CD4-positive, CD25-positive, alpha-beta regulatory T cell (primary cell): ENCODE measurements at places on chromosomes 11 and 22.

- no peak for DNase-seq
Measured at GRCh38 chr22:31328544-31328960, 17.6 kb downstream of the PATZ1 start.

DNA sequence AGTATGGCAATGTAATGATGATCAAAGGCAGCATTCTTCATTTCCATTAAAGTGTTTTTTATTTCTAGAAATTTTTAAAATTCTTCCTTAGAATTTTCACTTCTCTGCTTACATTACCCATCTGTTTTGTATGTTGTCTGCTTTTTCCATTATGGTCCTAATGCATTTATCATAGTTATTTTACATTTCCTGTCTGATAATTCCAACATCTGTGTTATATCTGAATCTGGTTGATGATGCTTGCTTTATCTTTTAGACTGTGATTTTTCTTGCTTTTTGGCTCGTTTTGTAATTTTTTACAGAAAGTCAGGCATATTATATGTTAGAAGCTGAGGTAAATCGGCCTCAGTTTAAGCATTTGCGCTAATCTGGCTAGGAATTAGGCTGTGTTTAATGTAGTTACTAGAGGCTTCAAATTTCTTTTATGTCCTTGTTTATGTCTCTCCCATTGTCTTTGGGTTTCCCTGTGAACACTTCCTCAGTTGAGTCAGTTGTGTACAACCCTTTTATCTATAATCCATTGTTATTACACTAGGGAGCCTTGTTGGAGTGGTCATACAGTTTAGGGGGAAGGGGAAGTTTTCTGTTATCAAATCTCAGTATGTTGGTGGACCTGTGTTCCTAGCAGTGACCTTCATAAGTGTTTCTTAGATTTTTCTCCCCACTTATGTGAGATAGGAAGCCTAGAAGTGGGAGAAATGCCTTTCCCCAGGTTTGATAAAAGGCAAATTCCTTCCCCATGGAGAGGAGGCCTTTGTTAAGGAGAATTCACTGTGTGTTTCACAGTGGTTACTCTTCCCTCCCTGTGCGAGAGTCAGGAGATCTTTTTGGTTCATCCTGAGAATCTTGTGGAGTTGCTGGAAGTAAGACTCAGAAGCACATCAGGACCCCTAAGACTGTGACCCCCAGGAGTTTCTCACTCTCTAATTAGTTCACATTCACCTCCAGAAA lies 437.5 kb downstream of the INSC start:
- DNase-seq, result no peak

GRCh38 chr11:65432686-65433582 lies 10.3 kb downstream of the NEAT1 start:
- DNase-seq, result no peak

GRCh38 chr22:20027966-20028854 lies 7.3 kb downstream of the TANGO2 start:
- DNase-seq, result peak; percentile 39

- DNase-seq, result no peak
Measured at GRCh38 chr11:109552376-109552775, 130.4 kb downstream of the C11orf87 start.

DNA sequence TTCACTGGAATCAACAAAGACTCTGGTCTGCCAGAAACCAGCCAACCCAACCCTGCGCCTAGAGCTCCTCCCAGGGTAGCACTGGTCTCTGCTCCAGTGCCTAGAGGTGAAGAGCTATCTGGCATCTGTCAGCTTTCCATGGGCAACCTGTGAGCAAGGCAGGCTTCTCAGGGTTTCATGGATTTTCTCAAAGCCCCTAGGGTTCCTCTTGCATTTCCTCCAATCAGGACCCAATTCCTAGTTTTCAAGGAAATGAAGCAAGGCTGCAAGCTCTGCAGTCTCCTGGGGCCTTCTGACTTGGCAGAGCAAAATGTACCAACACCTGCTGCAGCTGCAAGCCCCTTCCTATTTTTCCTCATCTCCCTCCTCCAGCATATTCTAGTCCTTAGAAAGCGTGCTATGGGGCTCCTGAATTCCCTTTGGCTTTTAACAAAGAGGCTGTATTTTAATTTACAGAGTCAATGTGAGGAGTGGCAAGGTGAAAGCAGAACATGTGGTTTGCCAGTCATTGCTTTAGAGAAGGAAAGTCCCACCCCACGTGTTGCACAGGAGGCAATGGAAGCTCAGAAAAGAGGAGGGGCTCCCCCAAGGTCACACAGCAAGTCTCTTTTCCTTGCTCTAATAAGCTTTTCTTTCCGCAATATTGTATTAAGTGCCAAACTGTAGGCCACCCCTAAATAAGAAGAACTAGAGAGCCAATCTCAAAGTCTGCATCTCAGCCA lies 33.0 kb upstream of the RIC3 start:
- no peak for DNase-seq

DNA sequence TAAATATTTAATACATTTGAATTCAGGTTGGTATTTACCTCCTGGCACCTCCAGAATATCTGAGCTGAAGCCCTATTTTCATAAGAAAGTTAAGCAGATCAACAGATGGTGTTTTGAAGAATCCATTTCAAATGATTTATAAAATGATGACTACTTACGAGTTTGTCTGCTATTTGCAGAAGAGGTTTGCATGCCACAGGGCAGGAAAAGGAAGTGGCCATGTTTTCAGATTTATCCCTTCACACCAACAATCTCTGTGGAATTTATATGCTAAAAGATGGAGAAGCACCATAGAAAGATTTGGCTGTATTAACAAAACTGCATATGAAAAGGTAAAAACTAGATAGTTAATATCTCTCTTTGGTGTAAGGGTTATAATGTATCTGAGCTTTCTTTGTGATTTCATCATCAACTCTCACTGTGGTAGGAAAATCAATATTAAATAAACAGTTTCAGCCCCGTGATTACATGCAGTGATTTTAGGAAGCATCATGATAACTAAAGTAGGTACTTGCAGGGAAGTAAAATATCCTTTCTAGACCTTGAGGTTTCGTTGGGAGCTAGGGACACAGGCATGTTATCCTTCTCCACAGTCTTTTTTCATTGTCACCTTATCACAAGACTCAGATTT lies 2.6 kb downstream of the BMAL1 start:
- DNase-seq, result peak; percentile 43

DNA sequence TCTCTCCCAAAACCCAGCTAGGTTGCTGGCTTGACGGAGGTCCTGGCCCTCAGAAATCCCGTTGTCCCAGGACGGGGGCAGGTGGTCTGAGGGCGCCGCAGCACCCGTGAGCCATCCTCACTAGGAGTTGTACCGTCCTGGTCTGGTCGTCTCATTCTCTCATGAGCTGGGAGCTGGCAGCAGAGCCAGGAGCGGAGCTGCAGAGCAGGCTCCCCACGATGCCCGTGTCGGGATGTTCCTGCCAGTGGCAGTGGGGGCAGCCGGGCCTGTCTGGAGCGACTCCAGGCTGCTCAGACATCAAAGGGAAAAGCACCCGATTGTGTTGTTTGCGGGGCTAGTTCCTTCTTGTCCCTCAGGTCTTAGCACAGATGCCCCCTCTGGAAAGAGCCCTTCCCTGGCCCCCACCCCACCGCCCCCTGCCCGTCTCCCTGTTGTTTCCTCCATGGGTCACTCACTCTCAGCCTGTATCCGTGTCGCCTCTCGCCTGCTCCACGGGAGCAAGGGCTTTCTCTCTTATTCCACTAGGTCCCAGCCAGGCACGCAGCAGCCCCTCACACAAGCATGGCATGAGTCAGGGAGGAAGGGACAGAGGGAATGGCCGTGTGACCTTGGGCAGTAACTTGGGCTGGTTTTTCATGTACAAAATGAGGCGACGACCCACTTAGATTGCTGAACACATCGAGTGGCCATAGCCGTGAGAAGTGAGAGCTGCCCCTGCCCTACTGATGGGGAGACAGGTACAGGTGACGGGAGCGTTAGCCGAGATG lies 23.2 kb upstream of the MGAT3 start:
- DNase-seq, result no peak

DNA sequence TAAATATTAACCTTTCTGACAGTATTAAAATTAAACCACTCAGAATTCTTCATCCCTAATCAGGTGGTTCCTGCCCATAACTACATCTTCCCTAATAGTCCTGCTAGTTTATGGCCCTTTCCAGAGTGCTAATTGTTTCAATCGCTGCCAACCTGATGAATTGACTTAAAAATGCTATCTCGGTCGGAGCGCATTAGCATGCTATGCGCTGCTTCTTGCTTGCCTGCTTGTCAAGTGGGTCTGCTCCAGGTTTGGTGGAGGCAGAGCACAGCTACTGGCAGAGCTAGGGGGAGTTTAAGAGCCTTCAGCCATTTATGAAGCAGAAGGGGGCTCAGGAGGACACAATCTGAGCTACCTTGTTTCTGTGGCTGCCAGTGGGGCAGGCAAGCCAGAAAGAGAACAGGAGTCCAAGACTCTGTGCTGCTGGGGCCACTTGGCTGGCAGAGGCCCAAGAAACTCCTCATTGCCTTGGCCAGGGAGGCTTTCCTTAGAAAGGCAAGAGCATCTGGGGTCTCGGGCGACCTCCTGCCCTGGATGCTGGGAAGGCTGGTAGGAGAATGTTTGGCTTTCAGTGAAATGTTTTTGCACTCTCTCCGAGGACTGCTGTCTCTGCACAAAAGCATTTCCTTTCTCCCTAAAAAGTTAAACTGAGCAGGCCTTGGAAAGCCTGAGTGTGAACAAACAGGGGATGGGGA lies 62.1 kb upstream of the PHOX2A start:
- DNase-seq, result no peak

GRCh38 chr11:23226331-23227077 lies 366.2 kb upstream of the CCDC179 start:
- DNase-seq, result no peak

GRCh38 chr11:94876222-94876621 lies 97.1 kb downstream of the CWC15 start:
- DNase-seq, result no peak

DNA sequence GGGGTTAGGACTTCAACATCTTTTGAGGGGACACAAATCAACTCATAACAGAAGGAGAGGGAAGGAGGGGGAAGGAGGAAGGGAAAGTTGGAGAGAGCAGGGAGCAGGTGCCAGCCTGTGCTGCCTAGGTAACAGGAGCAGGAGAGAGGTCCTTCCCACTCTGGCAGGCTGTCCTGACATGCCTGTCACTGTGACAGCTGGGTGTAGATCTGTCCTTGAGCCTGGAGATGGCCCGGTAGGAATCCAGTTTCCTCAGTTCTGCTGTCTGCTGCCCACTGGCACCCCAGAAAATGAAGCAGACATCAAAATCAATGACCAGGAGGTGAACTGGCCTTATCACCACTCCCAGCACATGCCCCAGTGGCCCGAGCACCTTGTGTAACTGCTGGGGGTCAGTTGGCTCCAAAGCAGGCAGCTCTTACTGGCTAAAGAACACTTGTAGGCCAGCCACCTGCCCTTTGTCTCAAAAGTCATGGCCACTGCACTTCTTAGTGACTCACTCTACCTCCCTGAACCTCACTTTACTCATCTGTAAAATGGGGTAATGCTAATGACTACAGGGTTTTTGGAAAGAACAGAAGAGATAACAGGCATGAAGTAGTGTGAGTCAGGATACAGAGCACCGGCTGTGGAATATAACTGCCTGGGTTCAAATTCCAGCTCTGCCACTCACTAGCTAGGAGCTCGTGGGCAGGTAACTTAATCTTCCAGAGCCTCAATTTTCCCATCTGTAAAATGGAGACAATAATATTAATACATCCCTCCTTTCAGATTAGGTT lies 8.0 kb upstream of the TSPAN18 start:
- no peak for DNase-seq

- no peak for DNase-seq
Measured at GRCh38 chr11:69342588-69343330, 48.8 kb downstream of the MYEOV start.

DNA sequence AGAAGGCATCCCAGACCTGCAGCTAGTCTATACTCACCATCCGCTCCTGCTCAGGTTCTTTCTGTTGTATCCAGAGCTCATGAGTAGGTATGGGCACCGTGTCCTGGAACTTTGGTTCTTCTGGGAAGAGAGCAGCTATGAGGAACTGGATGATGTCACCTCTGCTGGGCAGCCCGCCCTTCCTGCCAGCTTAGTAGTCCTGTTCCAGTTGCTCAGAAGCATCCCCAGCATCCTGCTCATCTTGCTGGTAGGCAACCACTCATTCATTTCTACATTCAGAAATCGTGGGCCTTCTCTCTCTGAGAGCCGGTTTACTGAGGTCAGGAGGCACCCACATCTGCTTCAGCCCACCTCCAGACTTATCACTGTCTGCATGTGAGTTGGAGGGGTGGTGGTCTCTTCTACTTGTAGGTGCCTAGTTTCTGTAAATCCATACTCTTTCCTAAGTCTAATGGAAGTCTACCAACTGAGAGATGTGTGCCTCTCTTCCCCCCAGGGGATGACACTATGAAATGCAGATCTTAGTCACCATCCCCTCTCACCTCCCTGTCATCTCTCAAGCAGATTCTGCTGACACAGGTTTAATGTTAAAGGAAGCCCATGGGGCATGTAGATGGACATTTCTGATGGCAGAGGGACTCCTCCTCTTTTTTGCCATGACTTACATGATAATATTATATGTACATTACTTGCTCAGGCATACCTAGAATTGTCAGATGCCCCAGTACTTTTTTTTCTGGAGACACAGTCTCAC lies 29.6 kb upstream of the CCDC134 start:
- no peak for DNase-seq

GRCh38 chr11:66973956-66974580 lies 1.0 kb upstream of the C11orf86 start:
- DNase-seq, result no peak

- no peak for DNase-seq
Measured at GRCh38 chr11:123233280-123233974, 38.4 kb upstream of the CLMP start.

- DNase-seq, result no peak
Measured at GRCh38 chr11:57368106-57368844, 12.7 kb downstream of the PRG3 start.

GRCh38 chr11:34641456-34641855 lies 20.6 kb downstream of the EHF start:
- DNase-seq, result no peak

GRCh38 chr11:42239188-42239587 lies 779.7 kb upstream of the LRRC4C start:
- DNase-seq, result no peak

- DNase-seq, result no peak
Measured at GRCh38 chr22:45526281-45526680, 23.6 kb downstream of the FBLN1 start.

DNA sequence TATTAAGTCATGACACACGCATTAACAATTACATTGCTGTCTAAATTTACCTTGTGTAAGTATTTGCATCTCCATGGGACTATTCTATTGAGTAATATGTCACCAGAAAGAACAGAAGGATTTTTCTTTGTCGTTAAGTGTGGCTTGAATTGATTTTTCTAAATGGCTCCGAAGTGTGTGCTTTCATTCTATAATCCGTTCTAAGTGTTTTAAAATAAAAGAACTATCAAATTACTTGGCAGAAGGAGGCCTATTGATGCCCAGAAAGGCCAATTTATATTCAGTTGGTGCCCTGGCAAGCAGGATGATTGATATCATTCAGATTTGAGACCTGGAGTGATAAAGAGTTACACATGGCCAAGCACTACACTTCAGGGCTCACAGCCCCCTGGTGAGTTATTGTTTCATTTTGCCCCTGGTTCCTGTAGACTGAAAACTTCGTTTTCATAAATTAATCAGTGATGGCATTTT lies 538.9 kb upstream of the ANO5 start:
- DNase-seq, result no peak

- peak; percentile 66 for DNase-seq
Measured at GRCh38 chr11:118353084-118353710, 6.2 kb upstream of the UBE4A start.
